Stimulated activated CD8-positive, alpha-beta memory T cell treated with anti-CD3 and anti-CD28 coated beads, Interleukin-2, amount 100 ng/mL, for 48 hours (primary cell): ENCODE measurements at places on chromosomes 16 and 17.

DNA sequence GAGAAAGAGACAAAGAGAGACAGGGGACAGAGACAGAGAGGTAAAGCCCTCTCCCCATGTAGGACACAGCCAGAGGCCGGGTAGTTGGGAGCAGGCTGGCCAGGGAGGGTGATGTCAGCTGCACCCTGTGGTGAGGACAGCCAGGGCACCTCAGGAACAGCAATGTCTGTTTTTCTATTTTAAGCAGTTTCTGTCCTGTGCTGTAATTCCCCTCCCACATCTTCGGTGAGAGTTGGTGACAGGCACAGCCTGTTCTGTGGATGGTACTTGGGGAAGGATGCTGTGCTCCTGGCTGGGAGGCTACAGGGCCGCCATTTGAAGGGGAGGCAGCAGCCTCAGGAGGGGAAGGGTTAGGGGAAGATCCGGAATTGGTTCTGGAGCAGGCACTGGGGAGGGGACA, 163.5 kb downstream of the SDK2 start:
- DNase-seq = no peak

DNA sequence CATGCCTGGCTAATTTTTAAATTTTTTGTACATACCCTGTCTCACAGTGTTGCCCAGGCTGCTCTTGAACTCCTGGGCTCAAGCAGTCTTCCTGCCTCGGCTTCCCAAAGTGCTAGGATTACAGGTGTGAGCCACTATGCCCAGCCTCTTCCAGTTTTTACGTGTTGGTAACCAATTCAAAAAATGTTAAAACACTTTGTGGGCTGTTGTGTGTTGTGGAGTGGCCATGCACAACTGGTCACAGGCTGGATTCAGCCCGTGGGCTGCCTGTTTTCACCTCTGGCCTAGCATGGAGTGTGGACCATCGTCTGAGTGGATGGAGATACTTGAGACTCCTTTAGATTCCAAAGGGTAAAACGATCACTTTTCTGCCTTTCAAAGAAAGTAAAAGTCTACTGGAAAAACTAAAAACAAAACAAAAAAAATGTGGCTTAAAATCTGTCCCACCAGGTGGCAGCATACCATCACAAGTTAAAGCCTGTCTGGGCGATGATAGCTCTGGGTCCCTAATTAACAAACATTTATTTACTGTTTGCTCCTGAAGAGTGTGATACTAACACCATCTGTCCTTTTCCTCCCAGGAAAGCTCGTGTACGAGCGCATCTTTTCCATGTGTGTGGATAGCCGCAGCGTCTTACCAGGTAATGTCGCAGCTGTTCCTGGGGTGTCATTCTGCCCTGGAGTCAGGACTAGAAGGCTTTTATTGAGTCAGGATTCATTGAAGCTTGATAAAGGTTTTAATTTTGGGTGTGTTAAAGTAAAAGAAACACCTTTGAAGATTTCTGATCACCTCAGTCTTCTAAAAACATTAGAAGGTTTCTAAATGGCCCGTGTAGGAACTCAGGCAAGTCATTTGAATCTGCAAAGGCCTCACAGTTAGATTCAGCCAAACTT, 45.8 kb downstream of the VPS35L start:
- no peak for DNase-seq

- DNase-seq = no peak
Observed at GRCh38 chr16:1543085-1543896, 9.8 kb downstream of the TMEM204 start.

- DNase-seq = no peak
Observed at GRCh38 chr16:7716660-7717550, 384.3 kb downstream of the RBFOX1 start.

GRCh38 chr17:19311421-19312215, 50.9 kb downstream of the B9D1 start:
- DNase-seq = no peak

DNA sequence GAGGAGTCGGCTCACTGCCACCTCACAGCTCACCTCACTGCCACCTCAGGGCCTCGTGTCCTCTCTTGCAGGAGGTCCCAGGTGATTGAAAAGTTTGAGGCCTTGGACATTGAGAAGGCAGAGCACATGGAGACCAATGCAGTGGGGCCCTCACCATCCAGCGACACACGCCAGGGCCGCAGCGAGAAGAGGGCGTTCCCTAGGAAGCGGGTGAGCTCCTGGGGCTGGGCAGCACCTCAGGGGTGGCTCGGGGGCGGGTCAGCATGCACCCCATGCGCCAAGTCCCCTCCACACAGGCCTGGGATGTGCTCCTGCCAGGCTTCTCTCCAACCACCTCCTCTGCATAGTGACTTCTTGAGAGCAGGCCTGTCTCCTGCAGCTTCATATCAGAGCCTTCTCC, 63.6 kb downstream of the PLD6 start:
- DNase-seq = no peak
